ENCODE measurements at places on chromosomes 4 and X.

GRCh38 chrX:108064613-108065012, 19.7 kb downstream of the VSIG1 start:
- DNase-seq = no peak

- DNase-seq = no peak
Observed at GRCh38 chrX:31217084-31217483, 145.2 kb upstream of the FTHL17 start.

DNA sequence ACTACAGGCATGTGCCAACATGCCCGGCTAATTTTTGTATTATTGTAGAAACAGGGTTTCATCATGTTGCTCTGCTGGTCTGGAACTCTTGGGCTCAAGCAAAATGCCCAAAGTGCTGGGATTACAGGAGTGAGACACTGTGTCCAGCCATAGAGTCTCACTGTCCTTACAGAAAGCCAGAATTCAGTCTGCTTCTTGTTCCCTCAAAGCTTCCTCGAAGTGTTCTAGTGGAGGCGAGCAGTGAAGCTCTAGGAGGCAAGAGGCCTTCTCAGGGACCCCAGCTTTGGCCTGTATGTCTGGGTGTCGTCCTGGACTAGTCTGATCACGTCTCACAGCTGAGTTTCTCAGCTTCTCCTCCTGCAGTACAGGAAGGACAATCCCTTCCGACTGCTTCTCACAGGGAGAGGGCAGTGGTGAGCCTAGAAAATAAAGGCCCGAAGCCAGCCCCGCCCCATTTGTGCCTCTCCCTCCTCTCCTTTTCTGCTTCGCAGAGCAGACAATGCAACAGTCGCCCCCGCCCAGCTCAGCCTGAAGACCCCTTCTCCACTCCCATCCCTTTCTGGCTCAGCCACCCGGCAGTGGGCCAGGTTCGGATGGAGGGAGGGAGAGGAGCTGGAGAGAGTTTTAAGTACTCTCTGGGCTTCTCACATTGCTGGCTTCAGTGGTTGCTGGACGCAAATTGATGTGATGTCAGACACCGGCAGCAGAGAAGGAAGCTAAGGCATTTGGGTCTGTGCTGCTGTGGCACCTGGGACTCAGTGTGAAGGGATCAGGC, 11.1 kb upstream of the FAM3A start:
- DNase-seq = peak; percentile 66

DNA sequence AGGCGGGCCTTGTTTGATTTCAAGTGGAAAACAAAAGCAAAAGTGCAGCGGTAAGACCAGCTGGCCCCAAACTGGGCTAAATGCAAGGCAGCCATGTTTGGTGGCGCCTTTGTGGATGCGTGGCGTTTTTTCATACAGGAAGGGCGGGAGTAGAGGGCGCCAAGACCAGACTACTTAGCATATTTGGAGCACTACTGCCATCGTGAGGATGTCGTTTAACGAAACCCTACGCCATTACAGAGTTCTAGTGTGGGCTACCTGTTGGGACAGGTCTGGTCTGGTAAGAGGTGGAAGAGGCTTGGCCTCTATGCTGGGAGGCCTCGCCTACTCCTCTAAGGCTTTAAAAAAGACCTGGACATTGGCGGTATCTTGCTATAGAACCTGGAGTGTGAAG, 230.7 kb upstream of the STK26 start:
- DNase-seq = no peak

GRCh38 chrX:45056428-45057145, 144.1 kb downstream of the DIPK2B start:
- DNase-seq = no peak

- peak; percentile 3 for DNase-seq
Observed at GRCh38 chr4:179353786-179354185, 1911.5 kb upstream of the AGA start.

DNA sequence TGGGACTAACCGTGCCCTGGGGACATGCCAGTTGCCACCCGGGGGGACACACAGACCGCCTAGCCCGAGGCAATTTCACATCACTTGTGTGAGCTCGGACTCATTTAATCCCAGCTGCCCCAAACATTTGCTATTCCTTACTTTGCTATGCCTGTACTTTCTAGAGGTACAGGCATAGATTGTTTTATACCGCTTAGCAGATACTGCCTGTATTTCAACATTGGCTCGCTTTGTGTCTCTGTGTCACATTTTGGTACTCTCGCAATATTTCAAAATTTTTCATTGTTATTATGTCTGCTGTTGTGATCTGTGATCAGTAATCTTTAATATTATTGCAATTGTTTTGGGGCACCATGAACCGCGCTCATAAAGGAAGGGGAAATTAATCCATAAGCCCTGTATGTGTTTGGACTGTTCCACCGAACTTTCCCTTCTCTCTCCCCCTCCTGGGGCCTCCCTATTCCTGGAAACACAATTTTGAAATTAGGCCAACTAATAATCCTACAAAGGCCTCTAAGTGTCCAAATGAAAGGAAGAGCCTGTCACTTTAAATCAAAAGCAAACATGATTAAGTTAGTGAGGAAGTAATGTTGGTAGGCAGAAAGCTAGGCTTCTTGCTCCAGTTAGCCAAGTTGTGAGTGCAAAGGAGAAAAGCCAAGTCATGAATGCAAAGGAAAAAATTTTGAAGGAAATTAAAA, 568 bp upstream of the CASP6 start:
- DNase-seq = peak; percentile 30

GRCh38 chrX:17521871-17522693, 147.1 kb downstream of the NHS start:
- DNase-seq = peak; percentile 78

DNA sequence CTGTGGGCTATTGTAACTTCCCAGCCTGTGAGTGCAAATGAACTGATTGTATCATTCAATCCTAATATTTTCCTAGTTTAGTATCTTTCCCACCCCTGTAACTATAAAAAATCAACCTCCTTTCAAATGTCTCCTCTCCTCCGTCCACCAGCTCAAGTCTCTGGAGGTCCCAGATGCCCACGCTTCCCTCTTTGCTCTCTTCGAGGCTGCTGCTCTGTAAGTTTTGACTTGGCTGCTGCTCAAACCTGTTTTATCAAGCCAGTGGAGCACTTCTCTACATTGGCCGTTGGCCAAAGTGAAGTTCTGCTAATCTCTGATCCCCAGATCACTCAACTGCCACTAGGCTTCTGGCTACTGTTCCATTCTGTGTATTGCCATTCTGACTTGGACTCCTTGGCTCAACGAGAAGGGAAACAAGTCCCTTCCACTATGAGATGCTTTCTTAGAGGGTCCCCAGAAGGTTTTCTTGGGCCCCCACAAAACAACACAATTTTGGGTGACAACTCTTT, 60.7 kb upstream of the RAPGEF2 start:
- no peak for DNase-seq

DNA sequence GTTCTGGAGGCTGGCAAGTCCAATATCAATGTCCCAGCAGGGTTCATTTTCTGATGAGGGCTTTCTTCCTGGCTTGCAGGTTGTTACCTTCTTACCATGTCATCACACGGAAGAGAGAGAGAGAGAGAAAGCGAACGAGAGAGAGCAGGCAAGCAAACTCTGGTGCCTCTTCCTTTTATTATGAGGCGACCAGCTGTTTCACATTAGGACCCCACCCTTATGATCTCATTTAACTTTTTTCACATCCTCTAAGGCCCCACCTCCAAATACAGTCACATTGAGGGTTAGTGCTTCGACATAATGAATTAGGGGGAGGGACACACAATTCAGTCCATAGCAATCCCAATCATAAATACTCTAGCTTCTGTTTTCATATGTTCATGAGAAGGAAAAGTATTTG, 10.6 kb upstream of the GPR174 start:
- no peak for DNase-seq

- DNase-seq = no peak
Observed at GRCh38 chrX:107450823-107451509, 1.5 kb downstream of the FRMPD3 start.

GRCh38 chr4:25129917-25130316, 30.3 kb downstream of the SEPSECS start:
- no peak for DNase-seq

- peak; percentile 31 for DNase-seq
Observed at GRCh38 chr4:159206427-159206871, 103.6 kb downstream of the RAPGEF2 start.

GRCh38 chr4:107858158-107858742, 33.5 kb downstream of the SGMS2 start:
- DNase-seq = no peak

DNA sequence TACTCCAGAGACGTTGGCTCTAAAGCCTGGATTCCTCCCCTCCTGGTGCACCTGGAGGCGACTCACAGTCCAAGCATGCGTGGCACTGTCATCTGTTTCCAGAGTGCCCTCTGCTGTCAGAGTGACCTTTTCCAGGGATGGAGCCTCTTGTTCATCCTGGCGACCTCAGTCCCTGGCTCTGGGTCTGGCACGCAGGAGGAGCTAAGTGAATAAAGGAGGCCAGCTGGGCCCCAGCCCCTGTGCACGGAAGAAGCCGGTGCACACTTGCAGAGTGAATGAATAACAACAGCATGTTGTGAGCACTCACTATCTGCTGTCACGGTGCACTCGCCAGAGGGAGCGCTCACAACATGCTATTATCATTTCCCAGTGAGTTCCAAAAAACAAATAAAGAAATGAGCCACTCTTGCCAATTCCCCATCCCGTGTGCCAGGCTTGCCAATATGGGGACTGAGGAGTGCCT, 27.8 kb upstream of the PSAPL1 start:
- DNase-seq = peak; percentile 45

- DNase-seq = no peak
Observed at GRCh38 chrX:150224676-150225075, 138.4 kb upstream of the MAMLD1 start.

- DNase-seq = no peak
Observed at GRCh38 chr4:120352739-120353138, 286.1 kb upstream of the MAD2L1 start.

DNA sequence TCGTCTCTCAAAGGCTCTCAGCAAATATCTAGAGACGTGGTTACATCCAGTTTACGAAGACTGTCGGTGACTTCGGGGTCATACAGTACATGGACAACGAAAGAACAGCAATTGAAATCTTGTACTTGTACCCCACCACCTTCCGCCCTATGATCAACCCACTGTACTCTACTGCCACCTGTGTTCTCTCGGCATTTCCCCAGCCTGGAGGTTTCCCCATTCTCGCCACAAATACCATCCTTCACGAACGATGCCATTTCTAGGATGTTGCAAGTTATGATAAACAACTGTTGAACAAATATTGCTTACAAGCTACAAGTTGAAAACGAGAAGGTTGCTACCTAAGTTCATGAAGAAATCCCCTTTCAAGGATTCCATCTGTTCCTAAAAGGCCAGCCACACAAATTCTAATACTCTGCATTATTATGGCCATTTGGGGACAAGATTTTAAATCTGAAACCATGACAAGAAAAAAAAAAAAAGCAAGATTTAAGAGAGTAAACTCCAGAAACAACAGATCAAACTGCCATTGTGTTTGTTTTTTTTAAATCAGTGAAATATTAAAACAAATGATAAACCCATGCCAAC, 1.6 kb downstream of the APBB2 start:
- peak; percentile 69 for DNase-seq

DNA sequence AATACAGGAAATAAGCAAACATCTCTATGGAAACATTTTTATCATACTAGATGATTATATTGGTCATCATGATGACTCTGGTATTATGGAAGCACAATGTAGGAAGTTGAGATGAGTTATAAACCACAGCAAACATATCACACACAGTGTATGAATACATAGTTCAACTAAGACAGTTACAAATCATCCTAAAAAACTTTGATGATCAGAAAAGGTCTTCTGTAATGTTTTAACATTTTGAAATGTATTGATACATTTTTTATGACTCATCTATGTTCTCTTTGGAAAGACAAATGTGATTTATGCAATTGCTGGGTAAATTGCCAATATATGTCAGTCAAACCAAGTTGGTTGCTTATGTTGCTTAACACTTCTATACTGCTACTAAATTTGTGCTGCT, 4.8 kb downstream of the CXCL3 start:
- DNase-seq = no peak

- no peak for DNase-seq
Observed at GRCh38 chr4:101218346-101218745, 129.0 kb downstream of the PPP3CA start.

DNA sequence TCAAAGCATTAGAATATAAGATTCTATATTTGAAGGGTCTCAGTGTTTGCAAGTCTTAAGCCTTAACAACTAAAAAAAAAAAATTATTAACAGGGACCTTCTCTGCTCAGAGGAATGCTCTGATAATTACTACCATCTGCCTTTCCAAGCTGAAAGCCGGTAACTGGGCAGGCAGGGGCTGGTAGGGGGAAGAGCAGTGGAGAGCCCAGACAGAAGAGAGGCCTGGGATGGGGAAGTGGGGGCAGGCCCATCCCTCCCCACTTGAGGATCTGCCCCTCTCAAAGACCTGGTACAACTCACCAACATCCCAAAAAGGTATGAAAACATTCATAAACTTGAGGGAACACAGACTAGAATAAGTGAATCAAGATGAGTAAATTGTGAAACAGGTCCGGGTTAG, 113.9 kb downstream of the QDPR start:
- DNase-seq = no peak

GRCh38 chrX:15475021-15475420, 18.1 kb downstream of the PIR start:
- peak; percentile 47 for DNase-seq

DNA sequence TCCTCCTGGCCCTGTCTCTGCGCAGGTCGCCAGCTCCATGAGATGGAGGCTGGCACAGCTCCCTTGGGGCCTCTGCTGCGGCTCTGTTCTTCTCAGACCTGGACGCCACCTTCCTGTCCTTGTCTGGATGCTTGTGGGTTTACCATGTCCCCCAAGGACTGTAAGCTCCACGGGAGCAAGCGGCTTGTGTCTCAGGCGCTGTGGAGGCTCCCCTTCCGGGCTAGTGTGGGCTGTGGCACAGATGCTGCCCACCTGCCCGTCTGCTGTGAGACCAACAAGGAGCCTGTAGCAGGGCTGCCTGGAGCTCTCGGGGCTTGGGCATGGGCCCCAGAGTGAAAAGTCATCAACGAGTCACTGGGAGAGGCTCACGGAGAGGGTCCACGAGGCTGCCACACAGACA, 25.2 kb downstream of the NAT8L start:
- DNase-seq = no peak

- no peak for DNase-seq
Observed at GRCh38 chr4:95161781-95162469, 386.8 kb downstream of the UNC5C start.

GRCh38 chr4:158913766-158914165, 144.9 kb downstream of the FNIP2 start:
- no peak for DNase-seq

DNA sequence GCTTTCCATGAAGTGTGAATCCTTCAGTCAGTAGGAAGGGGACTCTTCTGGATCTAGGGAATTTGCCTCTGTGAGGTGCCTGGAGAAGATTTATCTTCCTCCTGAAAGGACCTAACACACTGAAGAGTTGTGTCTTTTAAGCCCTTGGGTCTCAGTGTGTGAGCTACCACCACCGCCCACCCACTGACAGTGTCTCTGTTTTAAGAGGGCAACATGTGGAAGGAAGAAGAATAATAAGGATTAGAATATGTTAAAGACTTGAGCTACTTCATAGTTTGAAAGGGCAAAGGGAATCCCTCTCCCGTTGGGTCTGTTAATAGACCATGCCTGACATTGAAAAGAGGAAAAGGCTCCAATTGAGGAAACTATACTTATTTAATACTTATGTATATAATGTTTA, 64.3 kb upstream of the TLR2 start:
- DNase-seq = no peak

Measured in RPMI7951 (cell line).